ENCODE measurements at places on chromosomes 2 and 18.

- no peak for DNase-seq
Measured at GRCh38 chr2:190217616-190218015, 102.0 kb downstream of the HIBCH start.

- DNase-seq = no peak
Measured at GRCh38 chr2:200620606-200621390, 35.0 kb downstream of the AOX1 start.

GRCh38 chr2:175135177-175135576, 32.8 kb downstream of the ATF2 start:
- DNase-seq = no peak

DNA sequence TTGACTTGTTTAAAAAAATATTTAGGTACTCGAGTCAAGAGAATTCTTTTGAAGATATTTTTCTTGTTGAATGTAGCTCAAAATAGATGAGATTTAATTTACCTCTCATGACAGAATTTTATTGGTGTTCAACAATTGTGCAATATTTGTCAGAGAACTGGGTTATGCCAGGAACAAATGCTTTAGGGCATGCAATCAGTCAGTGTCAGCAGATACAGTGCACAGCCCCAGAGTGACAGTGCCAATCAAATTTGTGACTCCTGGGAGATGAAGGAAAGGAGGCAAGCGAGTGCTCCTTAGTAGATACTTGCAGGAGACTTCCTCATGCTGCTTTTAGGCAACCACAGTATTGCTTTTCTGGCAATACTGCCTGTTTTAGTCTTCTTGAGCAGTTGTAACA, 81.2 kb upstream of the DSEL start:
- no peak for DNase-seq

DNA sequence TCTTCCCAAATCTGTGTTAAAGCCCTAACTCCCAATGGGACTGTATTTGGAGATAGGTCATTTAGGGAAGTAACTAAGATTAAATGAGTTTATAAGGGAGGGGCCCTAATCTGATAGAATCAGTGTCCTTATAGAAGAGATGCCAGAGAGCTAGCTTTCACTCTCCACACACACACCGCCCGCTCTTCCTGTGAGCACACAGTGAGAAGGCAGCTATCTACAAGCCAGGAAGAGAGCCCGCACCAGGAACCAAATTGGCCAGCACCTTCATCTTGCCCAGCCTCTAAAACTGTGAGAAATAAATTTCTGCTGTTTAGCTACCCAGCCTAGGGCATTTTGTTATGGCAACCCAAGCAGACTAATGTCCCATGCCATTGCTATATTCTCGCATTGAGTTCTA, 125.2 kb downstream of the RTN4 start:
- DNase-seq = no peak

- no peak for DNase-seq
Measured at GRCh38 chr18:32803568-32803967, 30.7 kb upstream of the KLHL14 start.

DNA sequence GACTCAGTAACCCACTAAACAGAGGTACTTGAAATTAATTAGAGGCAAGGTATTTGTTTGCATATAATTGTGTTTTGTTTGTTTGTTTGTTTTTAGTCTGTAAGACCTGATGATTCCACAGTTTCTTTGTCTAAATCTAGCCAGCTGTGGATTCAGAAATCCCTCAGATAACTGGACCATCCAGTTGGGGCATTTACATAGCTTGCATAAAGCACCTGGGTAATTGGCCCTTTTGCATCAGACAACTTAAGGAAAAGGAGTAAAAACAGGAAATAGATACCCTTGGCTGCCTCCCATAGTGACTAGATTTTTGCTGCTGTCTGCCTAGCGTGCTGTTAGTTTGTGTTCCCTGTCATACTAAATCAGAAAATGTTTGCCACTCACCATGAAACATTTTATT, 46.6 kb upstream of the XIRP2 start:
- DNase-seq = no peak

- DNase-seq = peak; percentile 5
Measured at GRCh38 chr18:7789856-7790552, 222.9 kb downstream of the PTPRM start.

- no peak for DNase-seq
Measured at GRCh38 chr18:42906761-42907160, 208.7 kb downstream of the RIT2 start.

GRCh38 chr2:204776781-204777559, 231.7 kb downstream of the PARD3B start:
- DNase-seq = no peak

GRCh38 chr2:207066791-207067460, 98.8 kb downstream of the KLF7 start:
- DNase-seq = no peak

DNA sequence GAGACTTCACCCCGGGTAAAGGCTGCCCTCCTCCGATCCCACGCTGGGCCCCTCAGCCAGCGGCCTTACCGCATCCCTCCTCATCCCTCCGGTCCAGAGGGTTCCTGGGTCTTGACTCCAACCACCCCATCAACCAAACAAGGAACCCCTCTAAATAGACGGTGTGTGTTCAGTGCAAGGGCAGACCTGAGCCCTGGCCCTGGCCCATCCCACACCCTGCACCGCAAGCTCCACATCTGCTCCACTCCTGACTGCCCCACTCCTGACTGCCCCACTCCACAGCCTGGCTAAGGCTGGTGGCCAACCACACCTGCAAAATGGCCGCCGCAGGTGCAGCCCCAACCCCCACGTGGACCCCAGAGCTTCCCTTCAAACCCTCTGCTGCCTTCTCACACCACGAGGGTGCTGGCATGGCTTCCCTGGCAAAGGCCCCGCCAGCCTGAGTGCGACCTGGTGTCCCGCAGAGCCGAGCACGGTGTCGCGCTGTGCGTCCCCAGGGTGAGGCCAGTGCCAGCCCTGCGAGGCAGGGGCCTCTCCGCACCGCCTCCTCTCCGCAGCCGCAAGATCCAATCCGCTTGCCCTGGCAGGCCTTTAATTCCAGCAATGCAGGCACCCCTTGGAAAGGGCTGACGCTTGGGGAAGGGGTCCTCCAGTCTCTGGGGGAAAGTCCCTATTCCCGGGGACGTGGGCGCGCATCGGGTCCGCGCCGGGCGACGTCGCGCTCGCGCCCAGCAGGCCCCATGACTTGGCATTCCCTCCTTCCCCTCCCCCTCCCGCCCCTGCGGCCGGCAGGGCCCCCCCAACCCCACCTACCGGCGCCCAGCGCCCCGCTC, 1.5 kb downstream of the KIF1A start:
- DNase-seq = no peak

DNA sequence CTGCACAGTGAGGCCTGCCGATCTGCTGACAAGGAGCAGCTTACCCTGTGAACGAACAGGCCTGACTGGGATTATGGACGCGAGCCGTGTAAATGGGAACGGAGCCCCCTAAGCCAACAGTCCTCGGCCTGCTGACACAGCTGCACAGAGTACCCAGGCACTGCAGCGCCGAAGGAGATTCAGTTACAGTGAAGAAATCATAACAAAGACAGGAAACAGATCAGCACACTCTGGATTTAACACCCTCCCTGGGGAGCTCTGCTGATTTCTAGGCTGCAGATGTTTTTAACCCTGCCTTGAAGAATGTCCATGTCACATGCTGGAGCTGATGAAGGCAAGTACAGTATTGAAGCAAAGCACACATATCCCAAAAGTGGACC, 43.4 kb downstream of the COLEC12 start:
- DNase-seq = no peak

- peak; percentile 79 for DNase-seq
Measured at GRCh38 chr2:62196278-62196901, 475 bp downstream of the B3GNT2 start.

GRCh38 chr2:30201990-30202389, 29.3 kb upstream of the LBH start:
- no peak for DNase-seq

DNA sequence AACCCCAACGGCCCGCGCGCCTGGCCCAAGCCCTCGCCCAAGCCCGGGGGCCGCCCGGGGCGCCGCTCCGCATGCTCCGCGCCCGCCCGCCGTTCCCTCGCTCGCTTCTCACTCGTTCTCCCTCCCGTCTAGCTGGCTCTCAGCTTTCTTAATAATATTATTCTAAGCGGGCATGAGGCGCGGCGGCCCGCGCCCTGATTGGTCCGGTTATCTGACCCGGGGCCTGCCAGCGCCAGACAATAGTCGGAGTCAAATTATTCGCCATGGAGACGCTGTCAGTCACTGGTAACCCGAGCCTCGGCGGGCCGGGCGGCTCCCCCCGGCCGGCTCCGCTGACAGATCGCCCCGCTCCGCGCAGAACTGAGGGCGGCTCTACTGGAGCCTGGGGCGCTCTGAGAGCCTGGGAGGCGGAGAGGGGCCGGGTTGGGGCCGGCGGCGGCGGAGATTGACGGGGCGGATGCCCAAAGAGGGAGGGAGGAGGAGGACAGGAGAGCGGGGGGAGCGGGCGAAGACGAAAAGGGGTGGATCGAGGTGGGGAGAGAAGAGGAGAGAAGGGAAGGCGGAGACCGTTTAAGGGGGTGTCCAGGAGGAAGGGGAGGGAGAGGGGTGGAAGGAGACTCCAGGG, at the start of gene SIX2:
TSS of gene SIX2 (minus strand) at position 150 of the 625 bp plus-strand sequence. CDS start 342 bp downstream, outside the sequence.
- DNase-seq = peak; percentile 38

GRCh38 chr2:72603481-72603880, 222.4 kb downstream of the EXOC6B start:
- DNase-seq = no peak

GRCh38 chr2:71070294-71071093, 2.0 kb downstream of the NAGK start:
- DNase-seq = peak; percentile 15

Measured in activated CD4-positive, alpha-beta T cell treated with anti-CD3 and anti-CD28 coated beads for 36 hours (primary cell).